ENCODE measurements at places on chromosomes 12 and 14.

- DNase-seq: peak; percentile 6
Observed at GRCh38 chr12:100141666-100141997, 1.0 kb downstream of the BLTP3B start.

DNA sequence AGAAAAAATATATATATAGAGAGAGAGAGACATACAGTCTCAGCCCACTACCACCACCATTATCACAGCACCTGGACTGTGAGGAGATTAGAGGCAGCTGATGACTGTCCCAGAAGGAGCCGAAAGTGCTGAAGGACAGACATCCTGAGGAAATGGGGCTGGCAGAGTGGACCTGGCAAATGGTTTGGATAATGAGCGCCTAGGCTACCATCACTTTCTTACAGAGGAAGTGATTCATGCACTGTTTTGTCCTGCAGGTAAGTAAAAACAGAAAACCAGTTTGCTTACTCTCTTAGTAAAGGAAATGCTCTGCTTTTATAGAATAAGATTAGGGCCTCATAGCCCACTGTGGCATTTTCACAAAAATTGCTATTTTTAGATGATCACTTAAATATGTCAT is 28.6 kb upstream of the DNM1L start:
- DNase-seq: no peak

DNA sequence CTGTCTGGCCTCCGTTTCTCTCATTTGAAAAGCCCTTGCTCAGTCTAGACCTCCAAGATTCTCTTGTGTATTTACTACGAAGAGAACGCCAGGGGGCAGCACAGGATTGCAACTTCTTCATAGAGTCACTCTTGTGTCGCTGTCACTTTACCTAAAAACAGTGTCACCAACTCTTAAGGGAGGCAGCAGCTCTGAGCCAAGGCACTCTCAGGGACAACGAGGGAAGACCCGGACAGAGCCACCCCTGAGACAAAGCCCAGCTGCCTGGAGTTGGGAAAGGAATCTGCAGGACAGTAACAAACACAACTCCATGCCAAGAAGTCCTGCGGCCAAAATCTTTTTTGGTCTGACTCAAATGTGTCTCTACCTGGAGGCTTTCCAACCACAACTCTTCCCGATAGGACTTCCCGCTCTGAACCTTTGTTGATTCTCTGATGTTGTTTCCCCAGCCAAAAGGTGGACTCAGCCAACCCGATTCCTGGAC is 9.6 kb upstream of the RPAP3 start:
- DNase-seq: no peak

DNA sequence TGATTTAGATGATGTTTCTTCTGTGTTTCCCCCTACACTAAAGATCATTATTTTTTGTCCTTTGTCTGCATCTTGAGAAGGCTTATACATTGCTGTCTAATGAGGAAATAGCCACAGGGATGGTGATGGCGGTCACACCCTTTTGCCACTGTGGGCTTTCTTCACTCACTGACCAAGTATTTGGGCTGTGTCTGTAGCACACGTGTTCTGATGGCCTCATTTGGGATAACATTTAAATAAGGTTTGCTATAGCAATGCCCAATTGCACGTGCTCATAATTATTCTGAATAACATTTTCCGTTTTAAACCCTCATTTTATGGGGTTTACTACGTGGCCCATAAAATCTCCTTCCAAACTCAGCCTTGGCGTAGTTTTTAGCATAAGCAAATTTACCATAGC is 230.3 kb upstream of the PRICKLE1 start:
- DNase-seq: no peak

DNA sequence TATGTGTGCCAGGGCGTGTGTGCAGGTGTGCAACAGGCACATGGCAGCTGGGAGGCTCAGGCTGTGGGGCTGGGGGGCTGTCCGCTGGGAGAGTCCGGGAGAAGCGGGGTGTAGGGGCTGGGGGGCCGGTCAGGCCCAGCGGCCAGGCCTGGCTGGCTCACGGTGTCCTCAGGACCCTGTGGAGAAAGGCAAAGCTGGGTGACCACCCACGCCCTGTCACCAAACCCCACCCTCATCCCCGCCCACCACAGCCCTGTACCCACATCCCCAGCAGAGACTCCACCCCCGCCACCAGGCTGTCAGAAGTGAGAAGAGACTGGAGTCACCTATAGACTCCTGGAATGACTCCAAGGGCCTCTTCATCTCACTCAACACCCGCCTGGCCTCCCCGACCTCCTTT is 85.3 kb downstream of the SCARB1 start:
- no peak for DNase-seq

- no peak for DNase-seq
Observed at GRCh38 chr14:73467800-73468199, 9.5 kb upstream of the NUMB start.

GRCh38 chr14:22489957-22490950 is 98.8 kb downstream of the DAD1 start:
- DNase-seq: no peak

DNA sequence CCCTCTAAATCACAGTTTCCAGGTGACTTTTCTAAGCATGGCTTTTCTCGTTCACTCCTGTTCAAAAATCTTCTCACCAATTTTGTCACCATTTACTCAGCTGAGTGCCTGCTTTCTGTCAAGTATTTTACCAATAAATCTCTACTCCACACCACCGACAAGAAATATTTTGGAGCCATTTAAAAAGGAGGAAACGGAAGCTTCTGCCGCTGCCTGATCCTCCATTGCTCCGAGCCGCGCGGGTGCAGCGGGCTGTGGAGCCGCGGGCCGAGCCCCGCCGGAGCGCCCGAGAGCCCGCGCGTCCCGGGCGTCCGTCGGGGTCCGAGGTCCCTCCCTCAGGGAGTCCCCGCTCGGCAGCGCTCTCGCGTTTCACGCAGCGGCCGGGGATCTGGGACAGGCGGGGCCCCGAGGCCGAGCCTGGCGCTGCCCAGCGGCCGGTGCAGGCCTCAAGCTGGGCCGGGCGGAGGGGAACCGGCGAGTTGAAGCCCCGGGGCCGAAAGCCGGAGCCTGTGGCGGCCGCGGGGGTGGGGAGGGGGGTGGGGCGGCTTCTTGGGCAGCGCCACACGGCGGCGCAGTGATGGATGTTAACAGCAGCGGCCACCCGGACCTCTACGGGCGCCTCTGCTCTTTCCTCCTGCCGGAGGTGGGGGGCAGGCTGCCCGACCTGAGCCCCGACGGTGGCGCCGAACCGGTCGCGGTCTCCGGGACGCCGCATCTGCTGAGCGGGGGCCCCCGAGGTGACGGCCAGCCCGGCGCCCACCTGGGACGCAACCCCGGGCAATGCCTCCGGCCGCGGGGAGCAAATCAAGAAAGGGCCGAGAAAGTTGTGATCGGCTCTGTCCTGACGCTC is 1.1 kb upstream of the HEBP1 start:
- no peak for DNase-seq

DNA sequence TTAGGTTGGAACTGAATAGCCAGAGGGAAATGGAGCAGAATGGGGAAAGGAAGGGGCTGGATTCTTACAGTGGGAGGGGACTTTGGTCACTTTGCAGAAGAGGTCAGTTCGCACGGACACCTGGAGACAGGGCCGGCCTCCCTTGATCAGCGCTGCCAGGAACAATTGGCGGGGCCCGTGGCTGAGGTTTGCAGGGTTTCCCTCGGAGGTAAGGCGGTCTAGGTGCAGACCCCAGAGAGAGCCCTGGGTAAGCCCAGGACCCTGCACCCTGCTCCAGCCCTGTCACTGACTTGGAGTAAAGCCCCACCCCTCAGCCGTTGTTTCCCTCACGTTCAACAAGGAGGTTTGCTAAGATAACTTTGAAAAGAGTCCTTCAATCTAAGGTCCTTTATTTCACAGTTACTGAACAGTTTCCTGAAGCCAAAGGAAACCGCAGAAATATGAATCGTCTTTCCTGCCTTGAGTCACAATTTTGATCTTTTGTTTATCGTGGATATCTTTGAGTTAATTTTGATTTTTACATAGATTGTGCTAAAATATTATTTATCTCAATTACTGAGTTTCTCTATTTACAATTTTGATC is 231.4 kb upstream of the RTL1 start:
- DNase-seq: no peak
